ENCODE measurements at places on chromosomes 4 and X.

- no peaks in the 10 kb centered on the region for H3K36me3 ChIP-seq
- H3K27ac ChIP-seq, result no peak overlapping the region
- no peaks in the 10 kb centered on the region for H3K4me1 ChIP-seq
- H3K4me3 ChIP-seq, result no peak overlapping the region
- H3K27me3 ChIP-seq, result no peaks in the 10 kb centered on the region
These were observed 68.7 kb upstream of the ARX start for GRCh38 chrX:25084446-25084845.

DNA sequence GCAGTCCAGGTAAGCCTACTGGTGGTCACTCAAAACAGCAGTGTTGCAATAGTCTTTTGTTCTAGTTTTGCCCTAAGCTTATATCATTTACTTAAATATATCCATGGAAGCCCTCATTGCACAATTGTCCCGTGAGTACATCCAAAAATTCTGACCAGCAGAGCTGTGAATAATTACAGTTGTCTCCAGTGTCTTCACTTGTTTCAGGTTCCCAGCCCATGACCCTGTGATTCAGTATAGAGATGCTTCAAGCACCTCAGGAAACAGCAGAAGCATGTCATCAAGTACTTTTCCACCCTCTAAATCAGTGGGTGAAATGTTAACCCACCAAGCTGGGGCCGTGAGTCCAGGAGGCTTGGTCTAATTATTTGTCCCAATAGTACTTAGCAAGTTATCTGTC lies 214.9 kb upstream of the RPS6KA3 start:
- no peak overlapping the region for H3K27ac ChIP-seq
- no peaks in the 10 kb centered on the region for H3K36me3 ChIP-seq

DNA sequence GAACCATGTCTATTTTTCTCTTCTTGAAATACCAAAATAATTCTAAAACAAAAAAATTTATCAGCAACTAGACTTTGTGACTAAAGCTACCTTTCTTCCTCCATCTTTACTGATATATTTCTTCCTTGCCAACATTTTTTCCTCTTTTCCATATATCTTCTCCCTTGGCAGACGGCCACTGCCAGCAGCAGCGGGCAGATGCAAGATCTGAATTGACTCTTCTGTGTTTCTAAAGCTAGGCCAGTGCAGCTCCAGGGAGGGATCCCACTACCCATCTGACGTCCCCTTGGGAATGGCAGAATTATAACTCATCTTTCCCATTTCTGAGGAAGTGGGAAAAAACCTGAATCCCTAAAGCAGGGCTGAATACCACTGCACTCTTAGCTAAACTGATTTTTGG lies 206.4 kb downstream of the NR3C2 start:
- DNase-seq, result no peak
- H3K4me1 ChIP-seq, result no peaks in the 10 kb centered on the region
- H3K27ac ChIP-seq, result no peak overlapping the region
- H3K36me3 ChIP-seq, result no peaks in the 10 kb centered on the region
- H3K27me3 ChIP-seq, result no peaks in the 10 kb centered on the region
- H3K4me3 ChIP-seq, result no peak overlapping the region

DNA sequence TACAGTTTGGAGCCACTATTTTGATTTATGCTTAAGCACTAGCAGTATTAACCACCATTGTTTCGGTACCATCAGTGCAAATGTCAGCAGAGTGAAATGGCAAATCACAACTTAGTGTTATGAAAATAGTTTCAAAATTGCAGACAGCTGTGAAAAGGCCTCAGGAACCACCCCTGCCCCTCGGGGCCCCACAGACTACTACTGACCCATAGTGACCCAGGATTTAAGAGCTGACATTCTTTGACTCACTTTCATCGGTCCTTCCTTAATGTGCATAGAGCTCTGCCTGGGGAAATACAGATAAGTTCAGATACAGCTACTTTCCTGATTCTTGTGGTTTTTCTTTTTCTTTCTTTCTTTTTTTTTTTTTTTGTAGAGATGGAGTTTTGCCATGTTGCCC lies 3.3 kb upstream of the BBS7 start:
- no peak for DNase-seq
- no peaks in the 10 kb centered on the region for H3K27me3 ChIP-seq
- no peaks in the 10 kb centered on the region for H3K36me3 ChIP-seq
- peaks cover 2% of the 10 kb centered on the region for H3K4me1 ChIP-seq
- no peak overlapping the region for H3K4me3 ChIP-seq

GRCh38 chrX:149371986-149372385 lies 133.1 kb downstream of the IDS start:
- no peak overlapping the region for H3K4me3 ChIP-seq
- no peaks in the 10 kb centered on the region for H3K4me1 ChIP-seq
- H3K27ac ChIP-seq, result no peak overlapping the region

DNA sequence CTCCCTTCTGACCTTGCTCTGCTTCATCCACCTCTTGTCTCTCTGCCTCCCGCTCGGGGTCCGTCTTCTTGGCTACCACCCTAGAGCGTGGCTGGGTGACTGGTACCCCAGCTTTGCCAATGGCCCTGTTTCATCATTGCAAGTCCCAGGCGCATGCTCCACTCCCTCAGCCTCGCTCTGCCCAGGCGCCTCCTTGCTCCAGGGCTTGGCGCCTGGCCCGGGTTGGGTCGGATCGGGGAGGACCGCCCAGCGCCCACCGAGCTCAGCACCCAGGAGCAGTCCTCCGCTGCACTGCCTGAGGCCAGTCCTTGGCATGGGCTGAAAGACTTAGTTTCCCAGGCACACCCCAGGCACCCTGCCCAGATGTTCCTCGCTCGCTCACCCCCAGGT lies 577 bp downstream of the BGN start:
- H3K36me3 ChIP-seq, result no peaks in the 10 kb centered on the region
- H3K27me3 ChIP-seq, result peaks cover 22% of the 10 kb centered on the region
- H3K27ac ChIP-seq, result no peak overlapping the region
- no peak for DNase-seq
- peaks cover 10% of the 10 kb centered on the region for H3K4me1 ChIP-seq

DNA sequence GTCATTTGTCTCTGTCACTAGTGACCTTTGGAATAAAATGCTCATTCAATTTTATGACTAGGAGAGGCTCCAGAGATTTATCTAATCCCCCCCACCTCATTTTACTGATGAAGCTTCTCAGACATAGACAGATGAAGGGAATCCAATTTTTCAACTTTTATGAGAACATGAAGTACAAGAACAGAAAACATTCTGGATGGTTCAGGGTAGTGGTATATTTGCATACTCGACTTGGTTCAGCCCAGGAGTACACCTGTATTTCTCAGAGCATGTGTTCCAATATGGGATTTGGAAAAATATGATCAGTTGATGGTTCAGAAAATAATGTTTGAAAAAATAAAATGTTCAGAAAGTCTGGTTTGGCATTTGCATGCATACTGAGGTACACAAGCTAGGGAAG lies 131.4 kb upstream of the GALNT7 start:
- DNase-seq, result no peak
- H3K4me3 ChIP-seq, result no peak overlapping the region
- peaks cover 6% of the 10 kb centered on the region for H3K4me1 ChIP-seq
- no peaks in the 10 kb centered on the region for H3K27me3 ChIP-seq
- H3K27ac ChIP-seq, result no peak overlapping the region
- H3K36me3 ChIP-seq, result no peaks in the 10 kb centered on the region

DNA sequence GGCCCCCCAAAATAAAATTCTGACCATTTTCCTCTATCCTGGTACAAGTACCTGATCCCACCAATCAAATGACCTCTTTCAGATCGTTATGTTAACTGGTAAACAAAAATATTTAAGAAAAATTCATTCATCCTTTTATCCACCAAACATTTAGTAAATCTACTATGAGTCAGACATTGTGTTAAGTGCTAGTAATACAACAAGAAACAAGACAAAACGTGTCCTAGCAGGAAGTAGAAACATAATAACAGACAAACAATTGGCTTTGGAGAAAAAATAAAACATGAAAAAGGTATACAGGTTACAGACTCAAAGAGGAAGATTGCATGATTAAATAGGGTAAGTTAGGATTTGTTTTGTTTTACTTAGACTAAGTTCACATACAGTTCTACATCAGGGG lies 43.7 kb downstream of the ANTXR2 start:
- H3K27me3 ChIP-seq, result no peaks in the 10 kb centered on the region
- no peak overlapping the region for H3K27ac ChIP-seq
- no peak for DNase-seq
- H3K36me3 ChIP-seq, result no peaks in the 10 kb centered on the region

- H3K27me3 ChIP-seq, result no peaks in the 10 kb centered on the region
- no peak overlapping the region for H3K4me3 ChIP-seq
- no peak overlapping the region for H3K27ac ChIP-seq
- no peaks in the 10 kb centered on the region for H3K4me1 ChIP-seq
- H3K36me3 ChIP-seq, result no peaks in the 10 kb centered on the region
These were observed 177.3 kb upstream of the PABPC5 start for GRCh38 chrX:91257388-91257787.

- no peak overlapping the region for H3K27ac ChIP-seq
- no peak overlapping the region for H3K4me3 ChIP-seq
- no peaks in the 10 kb centered on the region for H3K4me1 ChIP-seq
- H3K27me3 ChIP-seq, result no peaks in the 10 kb centered on the region
- no peak for DNase-seq
These were observed 45.7 kb upstream of the SLC2A9 start for GRCh38 chr4:10066670-10067651.

GRCh38 chrX:151912780-151913179 lies at the start of gene MAGEA4:
Gene MAGEA4 (plus strand): TSS chrX:151912889. CDS start chrX:151923665, 10,776 bp downstream.
- no peaks in the 10 kb centered on the region for H3K27me3 ChIP-seq
- no peak for DNase-seq
- no peak within 1 kb of the TSS for H3K4me3 ChIP-seq

DNA sequence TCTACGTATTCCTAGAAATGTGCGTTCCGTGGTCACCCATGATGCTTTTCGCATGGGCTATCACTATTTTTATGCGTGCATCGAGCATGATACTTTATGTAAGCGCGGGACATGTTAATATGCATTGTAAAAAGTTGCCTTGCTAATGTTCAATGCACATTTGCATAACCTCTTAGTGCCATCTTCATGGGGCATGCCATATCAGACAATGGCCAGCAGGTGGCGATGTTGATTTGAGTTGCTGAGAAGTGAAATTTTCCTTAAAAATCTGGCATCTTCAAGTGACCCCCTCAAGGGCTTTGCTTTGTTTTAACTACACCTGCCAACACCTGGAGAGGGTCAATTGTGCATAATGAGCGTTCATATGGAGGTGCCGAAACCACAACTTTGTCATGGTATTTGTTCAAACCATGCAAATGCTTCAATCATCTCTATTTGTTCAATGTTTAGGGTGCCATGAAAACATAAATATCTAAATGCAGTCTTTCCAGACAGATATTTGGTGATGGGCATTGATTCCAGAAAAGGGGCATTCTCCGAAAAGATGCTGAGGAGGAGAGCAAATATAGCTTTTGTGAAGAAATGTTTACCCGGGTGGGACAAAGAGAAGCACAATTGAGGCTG lies 833.9 kb upstream of the PRKX start:
- no peak overlapping the region for H3K4me3 ChIP-seq
- H3K4me1 ChIP-seq, result no peaks in the 10 kb centered on the region
- no peak overlapping the region for H3K27ac ChIP-seq

DNA sequence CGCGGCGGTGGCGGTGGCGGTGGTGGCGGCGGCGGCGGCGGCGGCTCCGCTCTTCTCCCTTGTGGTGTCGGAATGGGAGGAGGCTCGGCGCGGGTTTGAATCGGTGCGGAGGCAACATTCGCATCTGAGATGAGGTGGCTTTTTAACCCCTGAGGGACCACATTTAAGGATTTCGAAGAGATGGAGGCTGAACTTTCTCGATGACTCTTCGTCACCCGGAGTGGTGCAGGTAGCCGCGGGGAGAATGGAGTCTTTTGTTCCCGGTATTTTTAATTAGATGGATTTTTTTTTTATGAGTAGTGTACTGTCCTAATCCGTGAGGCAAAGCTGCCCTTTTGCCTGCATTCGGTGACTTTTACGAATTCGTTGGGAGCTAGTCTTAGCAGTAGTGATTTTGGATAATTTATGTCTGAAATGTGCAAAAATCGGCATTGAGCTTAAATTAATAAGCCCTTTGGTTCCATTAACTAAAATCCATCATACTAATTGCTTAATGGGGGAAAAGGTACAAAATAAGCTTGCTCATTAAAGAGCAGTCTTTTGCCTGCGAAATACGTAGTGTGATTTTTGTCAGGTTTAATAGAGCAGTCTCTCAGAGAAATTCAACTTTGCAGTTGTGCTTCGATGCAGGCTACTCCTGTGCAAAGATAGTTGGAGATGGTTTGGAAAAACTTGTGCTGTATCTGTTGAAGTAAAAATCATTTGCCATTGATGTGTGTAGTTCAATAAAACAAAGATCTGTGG lies 206.2 kb downstream of the TENM3 start:
- no peak for DNase-seq
- H3K4me3 ChIP-seq, result peak overlapping the region; percentile 76
- peaks cover 2% of the 10 kb centered on the region for H3K4me1 ChIP-seq
- H3K27me3 ChIP-seq, result no peaks in the 10 kb centered on the region
- peak overlapping the region; percentile 86 for H3K27ac ChIP-seq

GRCh38 chr4:37799941-37800554 lies 26.4 kb upstream of the PGM2 start:
- no peaks in the 10 kb centered on the region for H3K36me3 ChIP-seq
- no peak overlapping the region for H3K4me3 ChIP-seq
- no peak for DNase-seq
- H3K4me1 ChIP-seq, result no peaks in the 10 kb centered on the region

DNA sequence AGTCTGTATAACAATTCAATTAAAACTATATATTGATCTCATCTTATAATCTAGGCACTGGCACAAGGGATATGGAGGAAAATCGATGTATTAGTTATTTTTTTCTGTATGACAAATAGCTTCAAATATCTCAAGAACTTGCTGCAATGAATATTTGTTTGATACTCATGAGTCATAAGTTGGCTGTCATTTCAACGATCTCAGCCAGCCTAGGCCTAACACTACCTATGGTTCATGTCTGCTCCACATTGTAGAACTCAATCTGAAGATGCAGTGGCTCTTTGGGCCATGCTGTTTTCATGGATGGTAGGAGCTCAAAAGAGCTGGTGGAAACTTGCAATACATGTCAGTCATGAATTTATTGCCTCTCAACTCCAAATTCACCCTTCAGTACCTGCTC lies 44.7 kb downstream of the MAGEB17 start:
- peaks cover 2% of the 10 kb centered on the region for H3K4me1 ChIP-seq
- H3K36me3 ChIP-seq, result no peaks in the 10 kb centered on the region
- H3K4me3 ChIP-seq, result no peak overlapping the region
- H3K27ac ChIP-seq, result no peak overlapping the region
- no peaks in the 10 kb centered on the region for H3K27me3 ChIP-seq

DNA sequence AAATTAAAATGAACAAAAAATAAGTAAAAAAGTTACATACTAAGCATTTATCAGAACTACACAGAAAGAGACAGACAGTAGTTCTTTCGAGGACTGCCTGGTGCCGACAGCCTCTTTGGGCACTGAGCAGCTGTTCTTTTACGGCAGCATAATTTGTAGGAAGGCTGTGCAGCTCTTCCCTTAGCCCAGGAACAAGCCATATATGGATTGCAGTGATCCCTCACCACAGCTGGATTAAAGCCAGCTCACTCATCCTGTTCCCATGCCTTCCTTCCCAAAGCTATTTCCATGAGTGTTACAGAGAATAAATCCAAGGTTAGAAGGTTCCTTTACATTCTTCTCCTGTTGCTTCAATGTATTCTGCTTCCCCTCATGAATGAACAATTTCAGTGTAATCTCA lies 71.7 kb downstream of the DDX60L start:
- H3K36me3 ChIP-seq, result no peaks in the 10 kb centered on the region
- no peak for DNase-seq
- no peak overlapping the region for H3K4me3 ChIP-seq
- H3K4me1 ChIP-seq, result peaks cover 2% of the 10 kb centered on the region

GRCh38 chrX:133610056-133610455 lies 194.8 kb upstream of the GPC4 start:
- H3K4me1 ChIP-seq, result no peaks in the 10 kb centered on the region
- H3K27me3 ChIP-seq, result no peaks in the 10 kb centered on the region
- H3K4me3 ChIP-seq, result no peak overlapping the region
- DNase-seq, result no peak
- no peak overlapping the region for H3K27ac ChIP-seq
- H3K36me3 ChIP-seq, result no peaks in the 10 kb centered on the region

All from neuronal stem cell (in vitro differentiated cells).